ENCODE measurements at places on chromosomes 13 and 19.

GRCh38 chr13:34207334-34207733 lies 389.4 kb downstream of the RFC3 start:
- DNase-seq, result peak; percentile 29

DNA sequence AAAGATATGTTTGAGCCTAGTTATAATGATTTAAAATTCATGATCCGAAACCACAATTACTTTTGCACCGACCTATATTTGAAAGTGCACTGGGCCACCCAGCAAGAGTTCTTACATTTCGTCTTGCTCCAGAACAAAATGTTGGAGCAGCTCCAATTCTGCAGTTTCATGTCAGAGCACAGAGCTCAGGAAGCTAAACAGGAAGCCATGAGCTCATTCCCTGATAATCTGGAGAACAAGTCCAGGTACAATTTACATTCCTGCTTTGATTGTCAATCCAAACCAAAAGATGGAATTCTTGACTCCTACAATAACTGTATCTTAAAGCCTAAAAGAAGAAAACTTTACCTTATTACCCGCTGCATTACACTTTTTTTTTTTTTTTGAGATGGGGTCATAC lies 131.8 kb downstream of the KCTD12 start:
- DNase-seq, result no peak

DNA sequence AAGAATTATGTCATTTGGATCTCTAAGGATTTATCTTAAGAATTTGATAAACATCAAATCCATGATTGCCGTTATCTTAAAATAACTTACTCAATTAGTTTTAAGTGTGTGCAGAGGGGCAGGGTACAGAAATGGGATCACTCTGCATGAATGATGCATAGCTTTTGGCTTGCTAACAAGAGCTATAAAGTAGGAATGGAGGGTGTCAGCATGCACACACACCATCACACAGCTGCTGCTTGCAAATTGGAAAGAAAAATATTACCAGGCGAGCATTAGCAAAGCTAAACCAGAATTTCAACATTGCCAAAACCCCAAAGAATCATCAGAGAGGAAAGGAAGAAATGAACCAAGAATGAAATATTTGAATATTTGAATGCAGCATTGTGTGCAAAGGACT lies 580.6 kb downstream of the LMO7 start:
- DNase-seq, result peak; percentile 9

DNA sequence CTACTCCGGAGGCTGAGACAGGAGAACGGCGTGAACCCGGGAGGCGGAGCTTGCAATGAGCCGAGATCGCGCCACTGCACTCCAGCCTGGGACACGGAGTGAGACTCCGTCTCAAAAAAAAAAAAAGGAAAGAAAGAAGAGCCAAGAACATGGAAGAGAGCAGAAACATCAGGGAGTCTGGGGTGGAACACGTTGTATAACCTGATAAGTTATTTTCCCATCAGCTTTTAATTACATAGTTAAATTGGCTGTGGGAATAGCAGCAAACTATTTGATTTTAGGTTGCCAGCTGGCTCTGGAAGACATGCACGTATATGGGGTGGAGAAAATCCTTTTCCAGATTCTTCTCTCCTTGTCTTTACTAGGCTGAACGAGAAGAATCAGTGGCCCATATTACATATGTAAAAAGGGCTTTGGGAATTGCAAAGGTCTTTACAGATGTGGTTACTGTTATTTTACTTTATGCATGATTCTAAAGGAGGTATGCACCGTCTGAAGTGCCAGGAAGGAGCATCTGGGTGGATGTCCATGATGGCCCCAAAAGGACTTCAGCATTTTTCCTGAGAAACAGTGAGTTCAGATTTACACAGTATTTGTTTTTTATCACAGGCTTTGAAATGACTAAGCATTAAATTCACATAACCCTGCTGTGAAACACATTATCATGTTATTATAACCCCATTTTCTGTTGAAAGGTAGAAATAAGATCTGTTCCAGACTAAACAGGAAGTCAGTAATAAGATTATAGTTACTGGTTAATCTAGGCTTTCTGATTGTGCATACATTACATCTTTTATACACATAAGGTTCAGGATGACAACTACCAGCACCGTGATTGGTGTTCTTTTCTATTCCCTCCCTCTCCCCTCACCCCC lies 4.6 kb upstream of the NAA16 start:
- DNase-seq, result no peak

GRCh38 chr13:26236296-26236695 lies 14.2 kb upstream of the RNF6 start:
- no peak for DNase-seq

GRCh38 chr19:13561461-13561860 lies 55.2 kb upstream of the CACNA1A start:
- DNase-seq, result no peak

- DNase-seq, result no peak
Measured at GRCh38 chr13:73278186-73278585, 219.4 kb downstream of the KLF5 start.
